ENCODE measurements at places on chromosomes 2 and 18.

GRCh38 chr2:232890536-232890895, 20.5 kb downstream of the SNORC start:
- DNase-seq: no peak

DNA sequence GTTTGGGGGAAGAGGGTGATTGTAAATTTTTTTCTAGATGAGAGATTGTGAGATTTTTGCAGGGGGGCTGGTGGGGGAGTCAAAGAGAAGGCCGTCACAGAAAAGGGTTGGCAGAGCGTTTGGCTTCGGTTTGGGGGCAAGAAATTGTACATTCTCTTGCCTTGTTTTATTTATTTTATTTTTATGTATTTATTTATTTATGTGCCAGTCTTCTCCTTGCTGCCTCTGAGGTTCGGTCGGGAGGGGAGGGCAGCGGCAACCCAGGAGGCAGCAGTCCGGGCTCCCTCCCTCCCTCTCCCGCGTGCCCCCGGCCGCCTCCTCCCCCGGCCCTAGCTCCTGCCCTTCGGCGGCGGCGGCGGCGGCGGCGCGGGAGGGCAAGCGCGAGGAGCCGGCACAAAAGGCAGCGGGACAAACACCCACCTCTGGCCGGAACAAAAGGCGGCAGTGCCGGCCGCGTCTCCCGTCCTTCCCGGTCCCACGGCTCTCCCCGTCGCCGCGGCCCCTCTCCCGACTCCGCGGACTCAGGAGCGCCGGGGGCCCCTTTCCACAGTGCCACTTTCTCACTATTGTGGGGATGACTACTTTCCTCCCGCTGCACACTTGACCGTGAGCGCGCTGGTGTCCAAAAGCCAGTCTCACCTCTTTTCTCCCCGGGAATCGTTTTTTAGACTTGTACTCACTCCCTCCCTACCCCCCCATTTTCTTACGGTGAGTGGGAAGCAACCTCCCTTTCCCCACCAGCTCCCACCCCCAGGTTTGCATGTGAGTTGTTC, 1.2 kb downstream of the BCL11A start:
- no peak for DNase-seq

DNA sequence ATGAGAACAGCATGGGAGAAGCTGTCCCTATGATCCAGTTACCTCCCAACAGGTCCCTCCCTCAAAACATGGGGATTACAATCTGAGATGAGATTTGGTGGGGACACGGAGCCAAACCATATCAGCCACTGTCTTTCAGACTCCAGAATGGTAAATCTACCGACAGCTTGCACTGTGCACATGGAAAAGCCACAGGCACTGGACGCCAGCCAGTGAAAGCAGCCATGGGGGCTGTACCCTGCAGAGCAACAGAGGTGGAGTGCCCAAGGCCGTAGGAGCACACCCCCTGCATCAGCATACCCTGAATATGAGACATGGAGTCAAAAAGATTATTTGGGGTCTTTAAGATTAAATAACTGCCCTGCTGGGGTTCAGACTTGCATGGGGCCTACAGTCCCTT, 218.4 kb downstream of the PDE1A start:
- DNase-seq: peak; percentile 53

DNA sequence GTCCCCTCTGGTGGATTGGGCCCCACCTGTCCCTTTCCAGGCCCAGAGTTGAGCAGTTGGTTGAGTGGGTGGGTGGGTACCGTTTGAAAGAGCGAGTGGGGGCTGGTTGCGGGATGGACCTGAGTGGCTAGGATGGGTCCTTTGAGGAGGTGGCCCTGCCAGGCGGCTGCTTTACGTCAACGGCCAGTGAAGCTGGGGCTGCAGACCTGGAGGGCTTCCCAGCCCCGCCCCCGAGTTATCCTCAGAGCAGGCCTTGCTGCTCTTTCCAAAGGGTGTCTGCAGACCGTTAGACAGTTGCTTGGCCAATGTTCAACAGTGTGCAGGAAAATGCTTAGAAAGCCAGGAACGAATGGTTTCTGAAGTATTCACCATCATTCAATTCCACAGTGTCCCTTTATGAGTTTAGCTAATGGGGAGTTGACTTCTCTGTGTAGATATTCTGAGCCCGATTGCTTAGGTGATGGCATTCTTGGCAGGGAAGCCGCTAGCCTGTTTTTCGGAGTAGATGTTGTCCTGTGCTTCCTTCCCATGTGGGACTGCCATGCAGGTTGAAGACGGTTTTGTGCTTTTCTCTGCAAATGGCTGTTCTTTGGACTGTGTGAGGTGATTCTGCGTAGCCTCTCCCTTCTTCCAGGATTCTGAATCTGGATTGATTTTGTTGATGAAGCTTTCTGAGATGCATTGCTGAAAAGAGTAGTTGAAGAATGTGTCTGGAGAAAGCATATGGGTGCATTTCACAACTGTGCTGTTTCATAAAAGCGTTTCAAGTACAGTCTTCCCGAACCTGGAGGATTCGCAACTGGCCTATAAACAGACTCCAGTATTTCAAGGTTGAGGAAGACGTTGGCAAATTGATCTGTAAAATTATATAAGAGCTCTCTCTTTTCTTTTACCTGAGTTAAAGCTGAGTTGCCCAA, 45.8 kb downstream of the LDLRAD4 start:
- peak; percentile 88 for DNase-seq

GRCh38 chr2:215032153-215032552, 106.3 kb downstream of the ABCA12 start:
- no peak for DNase-seq

- DNase-seq: no peak
These were observed 98.1 kb upstream of the SCG2 start for GRCh38 chr2:223700221-223700620.

DNA sequence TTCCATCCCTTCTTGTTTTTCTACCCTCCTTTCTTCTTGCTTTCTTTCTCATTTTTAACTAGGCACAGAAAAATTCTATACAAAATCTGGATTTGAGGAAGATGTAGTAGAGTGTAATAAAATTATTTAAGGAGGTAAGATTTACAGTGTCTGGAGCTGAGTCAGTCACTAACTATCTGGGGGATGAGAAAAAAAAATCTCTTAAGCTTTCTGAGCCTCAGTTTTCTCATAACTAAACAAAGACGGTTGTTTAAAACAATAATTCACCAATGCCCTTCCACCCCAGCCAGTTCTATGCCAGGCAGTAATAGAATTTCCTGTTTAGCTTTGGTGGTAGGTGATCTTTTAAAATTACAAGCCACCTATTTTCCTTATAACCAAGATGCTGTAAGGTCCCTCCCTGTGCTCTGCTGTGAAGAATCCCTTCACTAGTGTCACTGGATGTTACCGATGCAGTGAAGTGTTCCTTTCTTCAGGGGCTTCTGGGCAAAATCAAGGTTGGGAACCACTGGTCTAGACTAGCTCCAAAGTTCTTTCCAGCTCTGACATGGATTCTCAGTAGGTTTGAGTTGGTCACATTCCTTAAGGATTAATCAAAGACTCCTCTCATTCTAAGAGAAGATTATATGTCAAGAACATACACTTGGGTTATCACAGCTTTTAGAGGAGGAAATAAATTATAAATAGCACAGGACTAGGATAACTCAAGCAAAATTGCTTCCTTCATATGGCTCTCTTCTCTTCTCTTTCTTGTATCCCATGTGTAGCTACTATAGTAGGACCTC, 289.0 kb downstream of the CDH2 start:
- no peak for DNase-seq

DNA sequence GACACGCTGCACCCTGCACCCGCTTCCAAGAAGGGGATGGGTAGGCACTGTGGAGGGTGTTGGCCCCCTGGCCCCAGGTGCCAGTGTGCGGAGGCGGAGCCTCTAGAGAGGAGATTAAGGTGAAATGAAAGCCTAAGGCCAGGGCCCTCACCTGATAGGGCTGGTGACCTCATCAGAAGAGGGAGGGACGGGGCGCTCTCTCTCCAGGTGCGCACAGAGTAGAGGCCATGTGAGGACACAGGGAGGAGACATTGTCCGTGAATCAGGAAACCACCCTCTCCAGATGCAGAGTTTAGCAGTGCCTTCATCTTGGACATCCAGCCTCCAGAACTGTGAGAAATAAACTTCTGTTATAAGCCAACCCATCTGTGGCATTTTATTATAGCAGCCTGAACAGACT, 62.3 kb downstream of the PSMG2 start:
- DNase-seq: no peak

- no peak for DNase-seq
These were observed 154.1 kb downstream of the FHOD3 start for GRCh38 chr18:36451454-36452251.

DNA sequence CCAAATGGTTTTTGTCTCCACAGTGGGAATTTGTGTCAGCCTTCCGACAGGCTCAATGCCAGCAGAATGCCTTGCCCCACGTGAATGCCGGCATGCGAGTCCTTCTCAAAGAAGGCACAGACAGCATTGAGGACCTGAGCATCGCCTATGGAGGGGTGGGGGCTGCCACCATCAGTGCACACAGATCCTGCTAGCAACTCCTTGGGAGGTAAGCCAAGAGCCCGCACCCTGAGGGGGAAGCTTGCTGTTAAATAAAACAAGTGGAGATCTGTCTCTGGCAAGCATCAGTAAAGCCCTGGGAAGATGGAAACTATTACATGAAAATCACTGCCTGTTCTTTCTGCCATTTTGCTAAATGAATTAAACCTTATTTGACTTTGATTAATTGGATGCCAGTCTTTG, 67.5 kb upstream of the BZW1 start:
- DNase-seq: no peak

- no peak for DNase-seq
These were observed 394.4 kb downstream of the SOCS6 start for GRCh38 chr18:70683263-70683662.

- DNase-seq: no peak
These were observed 37.8 kb upstream of the OLA1 start for GRCh38 chr2:174286172-174286571.

GRCh38 chr2:122590524-122590923, 835.1 kb downstream of the TSN start:
- DNase-seq: no peak

DNA sequence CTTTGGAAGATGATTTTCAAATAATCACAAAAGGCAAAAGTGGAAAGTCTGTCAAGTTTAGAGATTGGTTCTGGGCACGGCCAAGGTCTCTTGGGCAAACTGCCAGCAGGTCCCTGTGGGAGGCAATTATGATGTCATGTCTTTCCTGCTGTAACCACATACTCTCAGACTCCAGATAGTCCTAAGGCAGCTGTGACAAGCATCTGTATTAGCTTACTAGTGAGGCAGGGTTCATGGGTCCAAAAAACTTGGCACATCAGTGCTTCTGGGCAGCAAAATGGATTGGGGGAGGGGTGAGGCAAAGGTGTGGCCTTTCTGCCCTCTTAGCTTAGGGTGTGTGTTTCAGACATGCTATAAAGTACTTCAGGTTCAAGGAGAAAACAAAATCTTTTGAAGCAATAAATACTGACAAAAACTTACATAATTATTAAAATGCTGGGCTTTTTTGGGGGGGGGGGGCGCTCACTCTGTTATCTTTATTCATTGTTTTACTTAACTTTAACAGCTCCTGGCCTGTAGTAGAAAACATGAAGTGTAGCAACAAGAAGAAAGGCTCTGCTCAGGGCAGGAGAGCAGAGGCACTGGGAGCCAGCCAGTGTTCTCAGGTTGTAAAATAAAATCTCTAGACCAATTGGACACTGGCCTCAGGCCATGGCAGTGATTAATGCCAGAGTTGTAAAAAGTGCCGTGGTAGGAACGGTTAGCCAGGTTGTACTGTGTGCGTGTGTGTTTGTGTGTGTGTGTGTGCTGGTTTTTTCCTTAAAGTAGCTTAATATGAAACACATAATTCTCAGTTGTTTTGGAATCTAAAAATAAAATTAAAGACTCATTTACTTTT, 14.3 kb upstream of the TANC1 start:
- peak; percentile 71 for DNase-seq

GRCh38 chr2:136127356-136127755, 9.4 kb upstream of the CXCR4 start:
- DNase-seq: no peak

DNA sequence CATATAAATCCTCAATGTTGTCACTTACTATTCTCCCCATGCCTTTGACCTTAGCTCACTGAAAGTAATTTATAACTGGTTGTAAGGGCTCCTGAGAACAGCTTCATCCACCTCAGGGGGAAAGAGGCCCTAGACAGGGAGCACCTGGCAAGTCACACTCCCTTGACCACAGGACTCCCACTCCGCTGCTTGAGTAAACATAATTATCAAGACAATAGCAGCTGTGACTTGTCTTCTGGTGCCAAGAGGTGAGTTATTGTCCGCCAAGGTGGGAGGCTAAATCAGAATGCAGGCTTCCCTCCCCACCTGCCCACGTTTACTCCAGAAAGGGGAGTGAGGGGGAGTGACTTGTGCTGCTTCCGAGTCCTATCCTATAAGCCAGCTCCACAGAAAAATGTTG, 230.6 kb upstream of the LRATD1 start:
- no peak for DNase-seq

GRCh38 chr2:239274391-239275043, 126.3 kb downstream of the HDAC4 start:
- no peak for DNase-seq

- DNase-seq: no peak
These were observed 376 bp downstream of the NDUFA10 start for GRCh38 chr2:240024766-240025165.

DNA sequence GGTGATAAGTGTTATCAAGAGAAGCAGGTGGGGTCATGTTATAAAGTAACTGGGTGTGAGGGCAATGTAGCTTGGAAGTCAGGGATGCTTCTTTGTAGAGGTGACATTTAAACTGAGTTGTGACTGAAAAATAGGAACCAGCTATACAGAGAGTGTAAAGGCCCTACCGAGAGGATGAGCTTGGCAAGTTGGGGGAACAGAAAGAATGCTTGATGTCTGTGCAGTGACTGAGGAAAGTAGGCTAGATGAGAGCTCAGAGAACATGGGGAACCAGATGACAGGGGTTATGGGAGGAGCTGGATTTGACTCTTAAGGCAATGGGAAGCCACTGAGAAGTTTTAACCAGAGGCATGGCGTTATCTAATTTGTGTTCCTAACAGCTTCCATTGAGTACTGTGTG, 115.3 kb downstream of the DOCK10 start:
- no peak for DNase-seq

DNA sequence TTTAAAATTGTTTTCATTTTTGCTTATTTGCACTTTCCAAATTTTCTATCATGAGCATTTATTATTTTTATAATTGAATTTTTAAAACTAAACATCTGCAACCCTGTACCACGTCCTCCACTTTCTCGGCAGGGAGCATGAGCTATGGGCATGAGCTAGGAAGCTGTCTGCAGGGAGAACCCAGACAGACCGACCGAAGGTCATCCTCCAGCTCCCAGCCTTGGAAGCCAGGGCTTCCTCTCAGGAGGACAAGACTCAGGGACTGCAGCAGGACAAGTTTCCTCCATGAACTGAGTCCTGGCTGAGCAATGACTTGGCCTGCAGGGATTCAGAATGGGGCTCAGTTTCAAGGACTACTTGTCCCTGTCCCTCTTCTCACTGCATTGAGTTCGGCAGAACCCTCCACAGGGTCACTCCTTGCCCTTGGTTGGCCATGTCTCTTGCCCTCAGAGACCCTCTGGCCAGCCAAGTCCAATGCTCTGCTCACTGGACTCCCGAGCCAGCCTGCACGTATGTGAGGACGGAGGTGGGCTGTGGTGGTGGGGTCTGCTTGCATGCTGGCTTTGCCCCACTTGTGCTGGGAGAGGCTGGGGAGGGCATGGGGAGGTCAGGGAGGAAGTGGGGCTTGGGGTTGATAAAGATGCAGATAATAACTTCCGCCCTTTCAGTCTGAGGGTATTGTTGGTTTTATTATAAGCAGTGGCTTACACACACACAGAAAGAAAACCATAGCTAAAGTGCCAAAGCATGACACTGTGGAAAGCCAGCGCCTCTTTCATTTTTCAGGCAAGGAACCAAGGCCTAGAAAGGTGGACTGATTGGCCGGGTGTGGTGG, 6.6 kb downstream of the NMUR1 start:
- DNase-seq: no peak

Measured in Right ventricle myocardium inferior (tissue), 1 donor.